Stimulated activated CD8-positive, alpha-beta memory T cell treated with anti-CD3 and anti-CD28 coated beads, Interleukin-4, amount 100 ng/mL, for 4 hours (primary cell): ENCODE measurements at places on chromosomes 7 and 10.

DNA sequence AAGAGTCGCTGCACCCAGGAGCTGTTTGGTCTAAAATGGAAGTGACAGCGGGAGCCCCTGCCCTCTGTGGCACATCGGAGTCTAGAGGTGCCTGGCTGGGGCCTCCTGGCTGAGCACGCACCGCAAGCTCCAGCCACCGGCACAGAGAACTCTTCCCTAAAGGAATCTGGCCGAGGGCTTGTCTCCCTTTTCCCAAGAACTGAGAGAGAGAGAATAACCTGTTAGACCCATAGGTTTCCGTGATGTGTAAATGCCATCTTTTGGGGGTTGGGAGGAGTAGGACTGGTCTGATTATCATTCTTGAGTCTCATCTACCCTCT, 47.3 kb downstream of the PROSER2 start:
- DNase-seq = no peak

DNA sequence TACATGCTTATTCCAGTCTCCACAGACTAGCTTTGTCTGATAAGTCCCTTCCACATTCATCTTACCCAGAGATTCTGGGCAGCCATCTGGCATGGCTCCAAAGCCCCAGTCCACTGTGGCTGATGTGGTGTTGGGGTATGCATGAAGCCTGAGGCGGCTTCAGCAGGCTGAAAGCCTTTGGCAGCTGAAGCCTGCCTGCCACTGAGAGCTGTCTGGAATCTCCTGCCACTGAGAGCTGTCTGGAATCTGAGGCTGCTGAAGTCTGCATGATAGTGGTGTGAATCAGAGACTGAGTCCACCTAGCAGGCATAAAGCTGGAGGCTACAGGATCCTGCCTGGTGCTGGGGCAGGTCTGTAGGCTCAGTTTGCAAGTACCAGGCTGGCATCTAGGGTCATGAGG, 87.1 kb downstream of the DYNC1I1 start:
- DNase-seq = no peak

DNA sequence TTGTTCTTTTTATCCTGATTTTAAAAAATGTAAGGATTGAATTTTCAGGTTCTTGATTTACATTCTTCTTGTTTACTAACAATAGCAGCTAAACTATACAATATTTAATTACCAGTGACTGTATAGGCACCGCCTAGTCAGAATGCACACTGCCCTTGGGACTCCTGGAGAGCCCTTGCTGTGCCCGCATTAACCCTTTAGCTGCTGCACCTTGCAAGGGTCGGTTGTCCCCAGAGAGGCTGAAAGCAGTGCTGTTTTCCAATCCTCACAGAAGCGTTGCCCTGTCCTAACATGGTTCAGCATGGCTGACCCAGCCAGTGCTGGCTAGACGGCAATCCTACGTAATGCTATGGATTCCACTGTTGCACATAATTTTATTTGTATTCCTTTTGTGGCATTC, 102.6 kb downstream of the HECW1 start:
- DNase-seq = no peak

GRCh38 chr10:20744821-20745220, 152.3 kb downstream of the NEBL start:
- no peak for DNase-seq

DNA sequence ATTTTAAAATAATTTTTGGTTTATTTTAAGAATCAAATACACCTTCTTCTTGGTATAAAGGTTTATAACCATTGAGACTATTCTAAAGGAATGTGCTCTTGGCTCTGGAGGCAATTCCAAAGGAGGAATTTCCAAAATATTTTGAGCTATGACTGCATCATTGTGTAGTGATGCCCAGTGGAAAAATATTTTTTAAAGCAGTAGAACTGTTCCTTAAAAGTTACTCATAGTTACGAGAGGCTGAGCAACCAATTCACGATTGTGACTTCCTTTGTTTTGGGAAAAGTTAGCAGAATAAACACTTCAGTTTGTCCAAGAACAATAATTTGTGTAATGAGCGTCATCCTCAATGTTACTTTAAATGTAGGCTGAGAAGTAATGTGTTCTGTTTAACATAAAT, 233.6 kb downstream of the BAMBI start:
- no peak for DNase-seq

DNA sequence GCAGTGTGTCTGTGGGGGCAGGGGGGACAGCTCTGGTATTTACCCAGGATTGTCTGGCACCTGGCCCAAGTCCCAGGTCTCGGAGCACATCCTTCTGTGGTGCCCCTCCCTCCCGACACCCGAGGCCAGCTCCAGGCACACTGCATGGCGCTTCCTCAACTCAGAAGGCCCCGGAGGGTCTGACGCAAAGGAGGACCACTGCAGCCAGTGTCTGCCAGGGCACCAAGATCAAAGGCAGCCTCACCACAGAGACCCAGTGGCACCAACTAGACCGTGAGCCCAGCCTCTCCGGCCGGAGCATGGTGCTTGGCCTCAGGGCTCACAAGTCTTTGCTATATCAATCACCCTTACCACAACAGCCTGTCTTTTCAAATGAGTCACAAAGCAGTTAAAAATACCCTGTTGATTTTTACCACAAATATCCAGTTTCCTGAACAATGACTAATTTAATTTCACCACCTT, 99.3 kb upstream of the DDC start:
- DNase-seq = no peak

- no peak for DNase-seq
Observed at GRCh38 chr10:97714401-97715258, 1.1 kb downstream of the MARVELD1 start.
